ENCODE measurements at places on chromosomes 3 and 15.

GRCh38 chr15:71316911-71317310, 201.6 kb downstream of the THSD4 start:
- DNase-seq = no peak

DNA sequence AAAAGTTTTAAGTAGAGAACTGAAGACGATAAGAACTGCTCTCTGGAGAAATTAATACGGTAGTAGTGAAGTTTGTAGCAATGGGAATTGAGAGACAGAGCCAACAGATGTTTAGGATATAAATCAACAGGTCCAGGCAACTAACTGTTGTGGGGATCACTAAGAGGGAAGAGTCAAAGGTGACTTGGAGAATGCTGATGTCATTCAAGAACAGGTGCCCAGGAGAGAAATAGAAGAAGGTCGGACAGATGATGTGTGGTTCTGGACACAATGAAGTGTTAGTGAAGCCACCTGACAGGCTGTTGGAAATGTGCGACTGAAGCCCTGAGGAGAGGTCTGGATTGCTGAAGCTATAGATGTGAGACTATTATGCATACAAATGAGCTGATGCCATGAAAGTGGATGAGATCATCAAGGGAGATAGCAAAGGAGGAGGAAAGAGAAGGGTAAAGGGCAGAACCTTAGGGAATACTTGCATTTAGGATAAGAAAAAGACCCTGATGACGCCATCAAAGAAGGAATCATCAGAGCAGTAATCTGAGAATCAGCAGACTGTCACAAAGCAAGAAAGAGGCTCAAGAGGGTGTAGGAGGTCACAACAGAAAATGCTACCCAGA, 183.7 kb downstream of the FRMD5 start:
- DNase-seq = no peak

DNA sequence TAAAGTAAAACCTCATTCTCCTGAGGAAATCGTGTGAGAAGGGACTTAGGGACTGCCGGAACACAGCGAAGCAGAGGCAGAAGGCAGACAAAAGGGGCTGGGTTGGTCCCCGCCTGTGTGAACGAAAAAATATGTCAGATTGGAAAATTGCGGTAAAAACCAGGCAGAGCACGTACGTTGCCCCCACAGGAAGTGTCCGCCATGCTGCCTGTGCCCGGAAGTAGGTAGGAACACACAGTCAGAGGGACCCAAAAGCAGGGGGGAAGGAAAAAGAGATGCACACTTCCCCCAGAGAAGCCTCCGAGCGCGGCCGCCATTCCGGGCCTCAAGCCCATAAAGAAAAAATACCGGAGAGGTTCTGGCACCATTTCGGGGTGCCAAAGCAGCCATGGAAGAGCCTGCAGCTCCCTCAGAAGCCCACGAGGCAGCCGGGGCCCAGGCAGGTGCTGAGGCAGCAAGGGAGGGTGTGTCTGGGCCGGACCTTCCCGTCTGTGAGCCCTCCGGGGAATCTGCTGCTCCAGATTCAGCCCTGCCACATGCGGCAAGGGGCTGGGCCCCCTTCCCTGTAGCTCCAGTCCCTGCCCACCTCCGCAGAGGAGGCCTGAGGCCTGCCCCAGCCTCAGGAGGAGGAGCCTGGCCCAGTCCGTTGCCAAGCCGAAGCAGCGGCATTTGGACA, at the start of gene MKRN3:
Gene MKRN3 (plus strand): TSS at position 280 of the 676 bp plus-strand sequence. CDS start 109 bp downstream, at position 389.
- DNase-seq = peak; percentile 83

GRCh38 chr15:99403597-99403996, 152.3 kb downstream of the LRRC28 start:
- DNase-seq = no peak

DNA sequence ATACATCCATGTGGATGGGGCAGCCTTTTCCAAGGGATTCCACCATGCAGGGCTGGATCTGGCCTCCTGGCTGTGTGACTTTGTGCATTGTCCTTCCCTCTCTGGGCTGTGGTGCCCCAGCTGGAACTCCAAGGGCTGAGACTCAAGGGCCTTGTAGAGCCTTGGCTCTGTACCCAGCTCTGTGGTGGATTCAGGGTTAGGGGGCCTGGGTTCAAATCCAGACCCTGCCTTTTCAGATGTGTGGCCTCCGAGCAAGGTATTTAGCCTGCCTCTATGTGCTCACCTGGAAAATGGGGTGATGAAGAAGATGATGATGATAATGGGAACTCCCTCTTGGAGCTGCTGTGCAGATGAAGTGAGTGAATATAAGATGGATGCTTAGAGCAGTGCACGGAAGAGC, 161.9 kb downstream of the WNT7A start:
- no peak for DNase-seq

- no peak for DNase-seq
Measured at GRCh38 chr3:70078778-70079177, 79.2 kb downstream of the SAMMSON start.

- DNase-seq = no peak
Measured at GRCh38 chr3:186075931-186076567, 32.8 kb downstream of the ETV5 start.

DNA sequence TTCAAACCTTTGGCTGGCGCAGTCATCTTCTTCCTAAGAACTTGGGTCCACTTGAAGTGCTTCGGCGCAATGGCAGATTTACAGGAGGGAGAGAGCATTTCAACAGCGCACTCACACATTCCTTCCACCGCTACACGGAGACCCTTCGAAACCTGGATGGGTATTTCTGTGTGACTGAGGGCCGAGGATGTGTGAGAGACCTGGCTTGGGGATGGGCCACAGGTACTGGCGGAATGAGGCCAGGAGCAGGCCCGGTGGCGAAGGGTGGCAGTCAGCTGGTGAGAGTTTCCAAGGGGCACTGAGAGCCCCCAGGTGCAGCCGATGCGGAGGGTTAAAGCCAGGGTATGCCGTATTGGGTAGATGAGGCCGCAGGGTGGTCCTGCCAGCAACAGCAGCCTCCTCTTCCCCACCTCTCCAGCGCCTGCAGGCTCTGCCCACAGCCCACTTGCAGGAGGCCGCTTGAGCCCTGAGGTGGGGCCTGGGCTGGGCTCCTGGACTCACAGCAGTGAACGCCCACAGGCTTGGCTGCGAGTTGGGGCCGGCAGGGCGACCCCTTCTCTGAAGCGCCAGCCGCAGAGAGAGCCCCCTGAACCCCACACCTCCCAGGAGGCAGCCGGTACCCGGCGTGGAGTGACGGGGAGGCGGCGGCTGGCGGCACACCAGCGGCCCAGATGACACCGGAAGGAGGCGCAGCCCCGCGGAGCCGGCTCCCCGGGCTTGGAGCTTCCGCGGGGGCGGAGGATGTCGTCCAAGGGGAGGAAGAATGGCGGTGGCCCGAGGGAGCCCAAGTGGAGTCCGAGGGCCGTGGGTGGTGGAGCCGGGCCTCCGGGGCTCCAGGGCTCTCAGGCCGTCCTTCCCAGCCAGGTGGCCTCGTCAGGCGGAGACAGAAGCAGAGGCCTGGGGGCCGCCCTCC, 166.5 kb downstream of the NSMCE3 start:
- no peak for DNase-seq

GRCh38 chr15:66298803-66299251, 5.5 kb downstream of the DIS3L start:
- DNase-seq = peak; percentile 70

DNA sequence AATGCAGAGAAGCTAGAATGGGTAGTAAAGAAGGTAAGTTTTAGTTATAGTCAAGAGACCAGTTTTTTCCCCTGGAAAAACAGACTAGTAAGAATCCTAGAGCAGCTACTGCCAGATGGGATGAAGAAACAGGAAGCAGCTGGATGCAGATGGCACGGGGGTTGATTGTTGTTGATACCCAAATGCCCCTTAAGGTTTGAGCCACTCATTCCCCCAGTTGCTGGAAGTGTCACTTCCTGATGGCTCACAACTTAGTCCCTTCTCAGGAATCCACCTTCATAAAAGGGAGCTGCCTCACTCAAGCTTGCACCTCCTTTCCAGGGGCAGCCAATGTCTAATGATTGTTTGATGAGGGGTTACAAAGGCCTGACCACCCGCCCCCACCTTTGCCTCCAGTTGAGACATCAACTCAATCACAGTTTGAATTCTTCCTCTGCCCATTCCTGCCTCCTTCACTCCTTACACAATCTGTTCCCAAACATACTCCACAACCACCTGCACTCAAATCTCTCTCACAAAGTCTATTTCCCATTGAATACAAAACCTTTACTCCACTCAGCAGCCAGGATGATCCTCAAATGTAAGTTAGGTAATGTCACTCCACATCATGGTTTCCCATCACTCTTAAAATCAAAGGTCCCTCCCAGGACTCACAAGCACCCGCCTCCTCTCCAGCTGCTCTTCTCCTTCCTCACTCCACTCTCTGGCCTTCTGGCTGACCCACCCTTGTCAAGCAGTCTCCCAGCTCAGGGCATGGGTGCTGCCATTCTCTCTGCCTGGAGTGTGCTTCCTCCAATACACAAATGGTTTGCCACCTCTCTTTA, 450.1 kb upstream of the THBS1 start:
- no peak for DNase-seq

DNA sequence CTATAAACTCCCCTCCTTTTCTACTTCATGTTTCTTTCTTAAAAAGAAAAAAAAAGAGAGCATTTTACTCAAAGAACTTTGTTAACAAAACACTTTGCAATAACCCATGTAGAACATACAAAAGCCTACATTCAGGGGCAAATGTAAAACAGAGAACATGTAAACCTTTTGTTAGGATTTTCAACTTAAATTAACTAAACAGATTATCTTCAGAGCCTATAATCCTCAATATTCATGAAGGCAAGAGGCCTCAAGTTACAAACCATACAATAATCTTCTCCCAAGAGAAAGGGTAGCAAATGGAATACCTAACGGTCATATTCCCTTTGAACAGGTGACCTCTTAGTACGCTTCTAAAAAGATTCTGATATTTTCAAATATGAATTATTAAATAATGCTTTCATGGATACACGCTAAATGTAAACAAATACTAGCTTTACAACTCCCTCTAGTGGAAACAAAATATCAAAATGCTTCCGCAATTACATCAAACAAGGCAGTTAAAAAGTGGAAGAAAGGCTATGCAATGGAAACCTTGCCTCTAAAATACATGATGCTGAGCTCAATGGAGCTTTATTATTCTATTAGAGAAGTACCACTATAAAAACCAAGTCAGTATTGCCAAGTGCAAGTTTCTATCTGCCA, 9.9 kb downstream of the CEP152 start:
- no peak for DNase-seq

DNA sequence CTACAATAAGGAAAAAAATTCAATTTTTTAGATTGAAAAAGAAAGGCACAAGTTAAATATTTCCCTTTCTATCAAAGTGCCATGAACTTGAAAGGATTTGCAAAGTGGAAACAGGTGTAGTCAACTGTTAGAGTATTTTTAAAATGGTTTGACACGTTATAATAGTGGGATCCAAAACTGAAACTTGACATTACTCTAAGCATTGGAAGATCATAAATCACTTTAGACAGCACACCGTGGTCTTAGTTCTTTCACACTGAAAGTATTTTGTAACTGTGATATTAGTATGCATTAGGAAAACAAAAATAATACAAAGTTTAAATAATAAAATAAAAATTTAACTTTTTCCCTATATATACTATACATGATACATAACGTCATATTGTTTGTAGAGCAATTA, 933.1 kb downstream of the EPHA3 start:
- no peak for DNase-seq

GRCh38 chr15:35305031-35305550, 220.0 kb upstream of the NANOGP8 start:
- DNase-seq = no peak

- DNase-seq = no peak
Measured at GRCh38 chr15:90142216-90143165, 40.2 kb upstream of the IDH2 start.

- DNase-seq = no peak
Measured at GRCh38 chr3:139308560-139308959, 35.3 kb upstream of the MRPS22 start.

DNA sequence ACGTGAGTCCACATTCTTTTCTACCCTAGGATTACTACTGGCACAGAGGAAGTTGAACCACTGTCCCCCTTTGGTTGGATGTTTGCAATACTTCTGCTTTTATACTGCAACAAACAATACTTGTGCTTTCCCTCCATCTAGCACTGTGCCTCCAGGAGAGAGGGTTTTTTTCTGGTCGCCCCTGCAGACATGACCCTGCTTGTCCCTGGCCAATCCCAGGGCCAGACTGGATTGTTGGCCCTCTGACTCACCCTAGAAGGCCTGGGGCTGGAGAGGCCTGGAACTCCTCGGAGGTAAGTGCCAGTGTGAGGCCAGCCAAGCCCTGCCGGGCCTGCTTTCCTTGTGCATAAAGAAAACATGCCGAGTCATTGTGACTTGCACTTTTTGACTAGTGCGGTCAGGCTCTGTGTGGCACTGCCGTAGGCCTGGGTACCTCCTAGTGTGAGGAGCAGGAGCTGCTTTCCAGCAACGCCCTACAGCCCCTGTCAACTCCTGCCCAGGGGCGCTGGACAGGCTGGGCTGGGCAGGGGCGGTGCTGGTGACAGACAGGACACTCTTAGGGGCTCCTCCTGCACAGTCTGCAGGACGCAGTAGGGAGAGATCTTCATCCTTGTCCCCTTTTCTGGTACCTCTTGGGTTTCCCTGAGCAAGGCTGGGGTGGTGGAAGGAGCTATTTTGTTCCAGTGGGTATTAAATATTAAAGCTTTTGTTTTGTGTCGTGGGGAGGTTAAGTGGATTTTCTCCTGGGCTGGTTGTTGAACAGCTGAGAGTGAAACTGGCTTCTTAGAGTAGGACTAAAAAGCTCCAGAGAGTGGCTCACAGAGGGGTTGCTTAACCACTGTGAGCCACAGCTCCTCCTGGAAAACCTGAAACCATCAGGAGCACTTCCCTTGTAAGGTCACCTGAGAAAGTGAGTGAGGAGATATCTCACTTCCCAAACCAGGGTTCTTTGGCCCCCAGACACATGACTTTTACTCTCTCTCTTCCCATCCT, 14.4 kb upstream of the TKT start:
- peak; percentile 68 for DNase-seq

DNA sequence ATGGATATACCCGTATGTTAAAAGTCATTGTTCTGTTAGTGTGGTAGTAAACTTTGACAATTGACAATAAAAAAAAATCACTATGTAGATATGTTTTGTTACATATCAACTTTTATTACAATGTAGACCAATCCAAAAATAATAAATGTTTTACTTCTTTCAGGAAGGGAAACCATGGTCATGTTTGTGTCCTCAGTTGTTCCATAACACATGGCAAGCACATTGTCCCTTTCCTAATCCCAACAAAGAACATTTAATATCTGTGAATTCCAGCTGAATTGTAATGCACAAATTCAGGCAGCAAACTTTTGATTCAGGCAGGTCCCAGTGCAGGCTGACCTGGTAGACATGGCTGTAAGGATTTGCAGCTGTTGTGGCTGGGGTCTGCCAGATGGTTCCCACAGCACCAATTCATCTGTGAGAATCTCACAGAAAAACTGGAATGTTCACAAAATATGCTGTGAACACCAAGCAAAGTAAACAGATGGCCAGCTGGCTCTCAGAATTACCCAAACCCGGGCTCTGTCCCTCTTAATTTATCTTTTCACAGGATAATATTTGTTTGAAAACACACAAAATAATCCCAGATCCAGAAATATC, 1.9 kb upstream of the SPG21 start:
- peak; percentile 24 for DNase-seq
